Epithelial cell of proximal tubule (primary cell): ENCODE measurements at places on chromosomes 1 and 21.
A peak's percentile ranks its signal among the peaks of the same experiment; 100 is the strongest.

DNA sequence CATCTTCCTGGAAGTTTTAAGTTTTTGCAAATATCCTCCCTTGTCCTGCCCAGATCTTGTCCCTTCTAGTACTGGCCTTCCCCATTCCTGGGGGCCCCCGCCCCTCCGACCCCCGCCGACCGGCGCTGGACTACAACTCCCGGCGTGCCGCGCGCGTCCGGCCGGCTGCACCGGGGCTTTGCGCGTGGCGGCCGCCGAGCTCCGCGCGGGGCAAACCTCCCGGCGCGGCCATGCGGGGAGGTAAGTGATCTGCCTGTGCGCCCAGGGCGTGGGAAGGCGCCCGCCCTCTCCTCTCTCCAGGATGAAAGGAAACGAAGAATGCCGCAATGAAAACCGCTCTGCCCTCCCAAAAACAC lies 3.2 kb upstream of the SAMD13 start:
- DNase-seq: no peak

DNA sequence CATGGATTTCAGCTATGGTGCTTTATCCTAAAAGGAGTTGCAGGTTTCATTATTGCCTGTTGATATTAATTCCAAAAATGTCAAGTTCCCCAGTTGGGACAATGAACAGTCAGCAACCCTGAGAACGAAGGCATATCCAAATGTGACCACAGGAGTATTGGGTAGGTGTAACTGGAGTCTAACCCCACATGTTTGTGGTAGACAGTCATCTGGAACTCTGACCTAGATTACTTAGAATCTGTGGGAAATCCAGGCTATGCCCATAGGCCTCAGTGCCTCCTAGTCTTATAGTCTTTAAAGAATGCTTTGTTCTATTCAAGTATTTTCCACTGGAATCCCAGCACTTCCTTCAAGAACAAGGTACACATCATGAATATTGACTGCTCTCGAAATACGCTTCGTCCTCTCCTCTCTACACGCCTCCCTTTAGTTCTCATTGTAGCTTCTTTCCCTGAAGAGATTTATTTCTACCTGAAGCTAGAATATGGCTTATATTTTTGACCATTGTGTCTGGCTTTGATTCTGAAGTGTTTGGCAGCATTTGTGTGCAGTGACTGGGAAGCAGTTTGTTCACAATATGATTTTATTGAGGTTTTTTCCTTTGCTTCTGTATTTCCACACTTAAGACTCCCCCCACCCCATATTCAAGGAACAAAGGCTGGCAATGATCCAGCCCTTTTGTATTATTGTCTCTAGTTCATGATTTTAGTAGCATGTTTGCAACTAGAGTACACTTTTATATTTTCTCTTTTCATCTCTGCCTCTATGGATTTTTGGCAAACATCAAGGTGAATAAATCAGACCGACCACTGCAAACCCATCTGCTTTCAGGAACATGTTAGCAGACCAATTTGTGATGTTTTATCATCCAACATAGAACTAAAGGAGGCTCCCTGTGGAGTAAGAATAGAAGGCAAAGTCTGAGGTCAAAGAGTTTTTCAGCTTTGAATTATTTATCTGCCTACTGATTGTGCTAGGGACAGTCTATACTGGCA lies 178.6 kb downstream of the GPR52 start:
- peak; percentile 42 for DNase-seq

GRCh38 chr21:17576080-17576835 lies 36.4 kb downstream of the BTG3 start:
- DNase-seq: no peak

- no peak for DNase-seq
Observed at GRCh38 chr1:18849261-18849711, 10.2 kb downstream of the TAS1R2 start.

GRCh38 chr1:23759277-23759676 lies 16.0 kb downstream of the ELOA start:
- no peak for DNase-seq

DNA sequence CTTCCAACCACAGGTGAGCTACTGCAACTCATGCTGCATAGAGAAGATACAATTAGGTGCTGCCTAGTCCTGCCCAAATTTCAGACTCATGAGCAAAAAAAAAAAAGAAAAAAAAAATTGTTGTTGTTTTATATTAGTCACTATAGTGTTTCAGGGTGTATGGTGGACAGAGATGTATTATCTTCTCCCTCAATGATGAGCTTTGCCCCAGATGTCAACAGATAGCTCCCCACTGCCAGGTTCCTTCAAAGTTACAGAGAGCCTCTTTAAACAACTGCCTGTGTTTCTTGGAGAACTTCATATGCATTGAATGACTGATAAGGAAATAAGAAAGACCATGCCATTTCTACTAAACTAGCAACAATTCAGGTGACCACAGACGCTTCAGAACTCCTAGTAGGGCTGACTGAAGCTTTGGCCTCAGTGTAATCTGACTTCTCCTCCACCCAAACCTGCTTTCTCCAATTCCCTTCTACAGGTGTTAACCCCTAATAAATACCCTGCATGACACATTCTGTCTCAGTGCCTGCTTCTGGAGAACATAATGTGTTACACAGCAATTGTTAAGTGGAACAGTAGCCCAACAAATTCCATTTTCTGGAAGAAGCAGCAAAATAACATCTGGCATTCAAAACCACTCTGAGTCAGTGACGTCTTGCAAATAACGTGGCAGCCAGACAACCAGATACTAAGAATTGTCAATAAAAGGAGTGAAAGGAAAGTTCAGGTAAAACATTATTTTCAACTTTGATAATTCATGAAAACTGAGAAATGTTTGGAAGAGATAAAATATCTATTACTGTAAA lies 147.7 kb downstream of the CDC42BPA start:
- no peak for DNase-seq

DNA sequence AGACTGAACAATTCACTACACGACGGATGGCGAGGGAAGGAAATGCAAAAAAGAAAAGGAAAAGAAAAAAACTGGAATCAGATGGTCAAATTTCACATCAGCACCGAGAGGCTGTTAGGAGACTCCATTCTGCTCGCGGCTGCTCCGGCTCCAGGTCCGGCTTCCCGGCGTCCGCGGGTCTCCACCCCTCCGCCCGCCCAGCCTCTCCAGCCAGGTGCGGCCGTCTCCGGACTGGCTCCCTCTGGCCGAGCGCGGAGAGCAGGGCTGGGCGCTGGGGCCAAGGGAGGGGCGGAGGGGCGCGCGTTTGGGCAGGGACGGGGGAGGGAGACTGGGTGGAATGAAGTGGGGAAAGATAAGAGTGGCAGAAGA lies 332 bp downstream of the KCNJ6 start:
- no peak for DNase-seq

DNA sequence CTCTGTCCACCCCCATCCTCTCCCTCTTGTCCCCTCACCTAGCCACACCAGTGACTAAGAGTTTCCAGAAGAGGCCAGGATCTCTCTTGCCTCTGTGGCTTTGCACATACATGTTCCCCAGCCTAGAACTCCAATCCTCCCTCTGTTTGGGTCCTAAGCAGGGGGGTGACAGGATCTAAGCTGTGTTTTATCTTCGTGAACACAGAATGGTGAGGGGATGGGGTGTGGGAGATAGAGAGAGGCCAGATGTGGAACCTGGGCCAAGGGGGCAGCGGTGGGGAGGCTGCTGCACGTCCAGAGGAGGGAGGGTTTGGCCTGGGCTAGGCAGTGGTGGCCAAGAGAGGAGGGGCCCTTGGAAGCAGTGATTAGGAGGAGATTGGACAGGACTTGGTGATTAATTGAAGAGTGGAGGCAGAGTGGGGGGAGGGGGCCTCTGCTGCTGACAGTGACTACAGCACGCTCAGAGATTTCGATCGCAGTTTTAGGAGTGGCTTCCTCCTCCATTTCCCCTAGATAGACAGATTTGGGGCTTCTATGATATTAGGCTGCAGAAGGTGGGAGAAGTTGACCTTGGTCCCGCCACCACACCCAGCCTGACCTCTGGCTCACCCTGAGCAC lies 17.1 kb upstream of the ADGRB2 start:
- DNase-seq: no peak

DNA sequence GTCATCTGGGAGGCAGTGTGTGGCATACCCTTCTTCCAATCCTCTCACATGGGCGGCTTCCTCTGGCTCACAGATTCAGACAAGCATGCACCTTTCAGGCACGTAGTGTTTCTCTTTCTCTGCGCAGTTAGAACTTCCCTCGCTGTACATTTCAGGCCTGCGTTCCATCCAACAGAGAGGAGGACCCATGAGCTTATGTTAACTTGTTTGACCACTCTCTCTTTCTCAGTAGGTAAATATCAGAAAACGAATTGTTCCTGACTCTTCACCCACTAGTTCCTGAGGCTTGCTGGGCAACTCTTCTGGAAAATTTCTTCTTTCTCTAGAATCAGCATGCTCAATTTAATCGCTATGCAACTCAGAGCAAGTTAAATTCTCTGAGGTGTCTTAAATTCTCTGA lies 85.5 kb downstream of the DDX20 start:
- no peak for DNase-seq

GRCh38 chr1:187617776-187618175 lies 789.0 kb downstream of the PLA2G4A start:
- DNase-seq: no peak

GRCh38 chr1:112402682-112403643 lies 6.9 kb downstream of the CTTNBP2NL start:
- no peak for DNase-seq

DNA sequence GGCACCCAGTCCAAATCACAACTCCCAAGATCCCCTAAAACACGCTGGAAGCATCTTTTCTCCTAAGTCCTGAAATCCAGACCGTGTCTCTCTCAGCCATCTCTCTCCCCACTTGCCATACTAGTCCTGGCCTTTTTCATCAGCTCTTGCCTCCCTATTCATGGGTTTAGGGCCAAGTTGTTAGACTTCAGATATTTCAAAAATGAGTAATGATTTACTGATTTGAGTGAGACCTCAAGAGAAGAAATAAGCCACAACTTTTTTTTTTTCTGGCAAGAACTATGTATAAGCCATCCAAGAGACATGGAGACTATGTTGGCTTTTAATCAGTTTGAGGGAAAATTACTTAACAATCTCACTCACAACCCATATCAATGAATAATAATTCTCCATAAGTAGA lies 62.5 kb downstream of the TBX15 start:
- no peak for DNase-seq

DNA sequence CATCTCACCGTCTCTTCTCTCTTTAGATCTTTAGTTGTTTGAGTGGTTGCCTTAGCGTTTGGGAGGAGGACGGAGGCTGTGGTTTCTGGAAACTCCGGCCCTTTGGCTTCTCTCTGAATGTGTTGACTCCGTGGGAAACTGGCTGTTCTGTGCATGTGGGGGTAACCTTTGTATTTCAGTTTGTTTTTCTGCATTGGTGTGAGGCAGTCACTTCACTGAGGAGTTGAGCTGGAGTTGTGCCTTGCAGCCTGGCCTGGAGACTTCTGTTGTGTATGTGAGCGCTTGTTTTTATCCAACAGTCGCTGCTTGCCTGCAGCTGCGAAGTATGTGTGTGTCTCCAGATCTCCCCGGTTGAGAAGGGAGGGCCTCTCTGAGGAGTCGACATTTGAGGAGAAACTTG lies 33.6 kb downstream of the CLDN14 start:
- no peak for DNase-seq
